Nephron progenitor cell (in vitro differentiated cells): ENCODE measurements at places on chromosomes 6 and 20.

DNA sequence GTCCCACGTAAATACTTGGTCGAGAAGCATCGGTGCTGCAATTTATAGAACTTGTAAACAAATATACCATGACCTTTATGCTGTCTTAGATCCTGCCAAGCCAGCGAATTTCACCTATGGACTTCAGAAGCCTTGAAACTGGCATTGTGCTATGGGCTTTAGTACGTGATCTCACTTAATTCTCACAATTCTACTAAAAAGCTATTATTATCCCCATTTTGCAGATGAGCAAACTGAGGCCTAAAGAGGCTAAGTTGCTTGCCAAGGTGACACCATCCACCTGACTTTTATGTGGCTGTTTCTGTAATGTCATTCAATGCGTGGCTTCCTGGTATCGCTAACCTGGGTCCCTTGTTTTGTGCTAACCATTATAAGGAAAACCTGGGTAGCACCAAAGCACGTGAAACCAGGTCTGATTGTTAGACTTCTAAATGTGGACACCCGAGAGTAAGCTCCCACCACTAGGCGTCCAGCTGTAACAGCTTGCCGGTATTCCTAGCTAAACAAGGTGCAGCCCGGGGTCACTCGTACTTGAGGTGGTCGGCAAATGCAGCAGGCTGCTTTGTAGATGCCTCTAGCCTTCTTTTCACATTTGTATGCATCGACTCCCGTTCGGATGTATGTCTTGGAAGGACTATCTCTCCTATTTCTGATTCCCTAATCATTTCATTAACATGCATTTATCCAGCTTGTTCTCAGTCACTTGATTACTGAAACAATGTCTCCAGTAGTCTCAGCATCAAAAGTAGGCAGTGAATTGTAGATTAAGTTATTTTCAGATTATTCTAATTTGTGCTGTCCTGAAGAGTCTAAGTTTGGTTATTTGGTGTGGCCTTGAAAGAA is 1.1 kb downstream of the SYNJ2 start:
- no peak for DNase-seq

- no peak for DNase-seq
Measured at GRCh38 chr20:48210111-48211027, 425.1 kb upstream of the SULF2 start.

DNA sequence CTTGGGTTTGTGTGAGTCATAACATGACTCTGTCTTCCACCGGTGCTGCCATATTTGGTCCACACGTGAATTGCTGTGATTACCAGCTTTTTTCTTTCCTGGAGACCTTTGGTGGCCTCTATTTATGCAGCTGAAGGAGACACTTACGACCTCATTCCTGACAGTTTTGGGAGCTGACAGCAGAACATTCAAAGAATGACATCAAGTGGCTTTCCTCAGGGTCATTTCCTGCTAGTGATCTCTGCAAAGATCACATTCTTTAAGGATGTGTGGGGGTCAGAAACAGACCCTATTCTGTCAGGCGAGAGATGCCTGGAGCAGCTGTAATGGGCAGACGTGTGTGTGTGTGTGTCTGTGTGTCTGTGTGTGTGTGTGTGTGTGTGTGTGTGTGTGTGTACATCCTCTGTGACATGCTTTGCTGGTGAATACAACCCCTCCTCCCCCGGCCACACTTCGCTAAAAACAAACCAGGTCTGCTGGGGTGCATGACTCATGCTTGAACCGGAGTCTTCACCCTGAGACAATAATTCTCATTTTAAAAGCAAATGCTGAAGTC is 115.6 kb downstream of the TMEM170B start:
- no peak for DNase-seq

DNA sequence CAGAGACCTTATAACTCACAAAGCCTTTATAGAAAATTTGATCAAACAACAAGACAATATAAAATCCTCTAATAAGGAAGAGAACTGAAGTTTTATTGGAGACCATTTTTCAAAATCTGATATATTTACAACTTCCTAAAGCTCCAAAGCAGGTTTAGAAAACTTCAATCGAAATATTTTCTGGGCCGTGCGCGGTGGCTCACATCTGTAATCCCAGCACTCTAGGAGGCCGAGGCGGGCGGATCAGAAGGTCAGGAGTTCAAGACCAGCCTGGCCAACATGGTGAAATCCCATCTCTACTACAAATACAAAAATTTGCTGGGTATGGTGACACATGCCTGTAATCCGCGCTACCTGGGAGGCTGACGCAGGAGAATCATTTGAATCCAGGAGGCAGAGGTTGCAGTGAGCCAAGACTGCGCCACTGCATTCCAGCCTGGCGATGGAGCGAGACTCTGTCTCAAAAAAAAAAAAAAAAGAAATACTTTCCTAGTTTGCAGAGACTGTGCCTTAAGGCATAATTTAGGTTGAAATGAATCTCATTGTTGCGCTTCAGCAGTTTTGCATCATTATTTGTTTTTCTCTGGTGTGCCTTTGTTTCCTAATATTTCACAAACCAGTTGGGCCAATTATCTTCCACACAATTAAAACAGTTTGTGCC is 60.6 kb upstream of the ASIP start:
- peak; percentile 22 for DNase-seq

- no peak for DNase-seq
Measured at GRCh38 chr20:46749147-46749546, 39.7 kb downstream of the SLC2A10 start.

DNA sequence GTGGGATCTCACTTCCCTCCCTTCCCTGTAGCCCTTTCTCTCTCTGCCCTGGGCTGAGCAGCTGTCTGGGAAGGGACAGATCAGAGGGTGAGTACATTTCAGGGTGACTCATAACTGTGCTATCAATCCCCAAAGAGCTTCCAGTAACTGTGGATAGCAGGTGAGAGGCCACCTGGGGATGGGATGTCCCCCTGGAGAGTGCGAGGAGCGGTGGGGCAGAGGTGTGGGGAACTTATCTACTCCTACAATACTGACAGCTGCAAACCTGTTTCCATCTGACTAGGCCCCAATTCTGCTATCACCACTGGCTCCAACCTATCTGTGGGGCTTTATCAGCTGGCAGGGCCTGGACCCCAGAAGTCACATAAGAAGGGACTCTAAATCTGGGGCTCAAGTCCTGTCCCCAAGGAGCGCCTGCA is 32.6 kb downstream of the KCNK5 start:
- no peak for DNase-seq
